ENCODE measurements at places on chromosomes 1 and 21.

DNA sequence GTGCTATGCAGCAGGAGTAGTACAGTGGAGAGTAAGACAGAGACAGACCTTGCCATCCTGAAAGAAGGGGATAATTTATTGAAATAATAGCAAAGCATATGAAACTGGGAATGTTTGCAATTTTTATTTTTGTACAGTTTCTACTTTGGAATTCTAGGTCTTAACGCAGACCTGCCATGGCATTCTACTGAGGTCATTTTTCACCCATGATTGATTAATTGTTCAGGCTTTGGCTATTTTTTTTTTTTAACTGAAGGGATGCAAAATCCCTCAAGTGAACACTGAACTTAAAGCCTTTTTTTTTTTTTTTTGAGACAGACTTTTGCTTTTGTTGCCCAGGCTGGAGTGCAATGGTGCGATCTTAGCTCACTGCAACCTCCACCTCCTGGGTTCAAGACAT, 27.1 kb downstream of the MTF2 start:
- no peak for DNase-seq

DNA sequence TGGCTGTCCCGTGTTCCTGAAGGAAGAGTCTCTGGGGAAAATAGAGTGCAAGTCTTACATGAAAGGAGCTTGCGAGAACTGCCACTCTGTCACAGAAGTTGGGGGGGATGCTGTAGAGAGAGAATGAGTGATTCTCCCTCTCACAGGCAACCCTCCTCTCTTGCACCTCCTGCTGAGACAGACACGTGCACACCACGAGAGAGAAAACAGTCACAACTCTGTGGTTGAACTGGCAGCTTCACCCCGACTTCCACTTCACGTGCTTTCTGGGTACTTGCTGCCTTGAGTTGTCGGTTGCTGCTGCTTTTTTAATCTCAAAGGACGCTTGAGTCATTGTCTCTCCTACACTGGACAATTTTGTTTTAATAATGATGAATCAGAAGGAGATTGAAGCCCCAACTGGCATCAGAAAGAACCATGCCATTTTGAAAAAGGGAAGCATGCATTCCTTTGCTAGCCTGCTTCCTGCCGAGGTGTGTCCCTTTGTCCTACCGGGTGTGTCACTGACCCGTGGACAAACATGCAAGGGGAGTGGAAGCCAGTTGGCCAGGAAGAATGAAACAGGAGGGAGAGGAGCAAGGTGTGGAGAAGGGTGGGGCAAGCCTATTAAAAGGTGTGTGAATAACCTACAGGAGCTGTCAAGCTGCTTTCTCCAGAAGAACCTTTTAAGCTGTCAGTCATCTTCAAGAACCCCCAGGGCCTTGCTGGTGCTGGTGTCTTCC, 164.2 kb downstream of the CACNA1E start:
- DNase-seq: no peak

GRCh38 chr1:87894062-87894461, 565.4 kb downstream of the LMO4 start:
- no peak for DNase-seq

- DNase-seq: no peak
Observed at GRCh38 chr1:224851848-224852261, 77.6 kb upstream of the DNAH14 start.

All from nucleus accumbens (tissue), 56 donors.